ENCODE measurements at places on chromosomes 7 and 10.

GRCh38 chr7:23285657-23286646 is 13.2 kb upstream of the MALSU1 start:
- no peak for DNase-seq

- no peak for DNase-seq
Observed at GRCh38 chr10:21100871-21101514, 203.9 kb upstream of the NEBL start.

- no peak for DNase-seq
Observed at GRCh38 chr10:87752566-87752965, 65.5 kb downstream of the ATAD1 start.

DNA sequence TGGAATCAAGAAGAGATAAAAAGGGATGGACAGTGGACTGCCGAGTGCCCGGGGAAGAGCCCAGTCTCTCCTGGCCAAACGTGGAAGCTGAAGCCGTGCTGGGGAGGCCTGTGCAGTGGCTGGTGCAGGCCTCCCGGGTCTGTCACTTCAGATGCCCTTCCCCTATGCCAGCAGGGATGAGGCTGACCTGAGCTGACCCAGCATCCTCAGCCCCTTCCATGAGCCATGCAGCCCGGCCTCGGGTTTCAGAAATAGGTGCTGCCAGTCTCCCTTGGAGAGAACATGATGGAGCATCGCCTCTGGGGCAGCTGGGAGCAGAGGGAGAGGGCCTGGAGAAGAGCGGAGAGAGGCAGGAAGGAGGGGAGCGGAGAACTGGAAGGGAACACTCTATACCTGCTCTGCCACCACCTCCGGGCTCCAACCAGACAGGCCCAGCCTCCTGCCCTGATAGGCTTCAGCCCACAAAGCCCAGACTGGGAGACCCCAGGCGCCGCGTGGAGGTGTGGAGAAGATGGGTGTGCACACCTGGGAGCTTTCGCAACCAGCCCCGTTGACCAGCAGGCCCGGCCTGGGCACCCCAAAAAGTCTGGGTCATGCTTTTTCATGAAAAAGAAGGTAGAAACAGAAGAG is 68.6 kb upstream of the PPP2R2D start:
- DNase-seq, result no peak

GRCh38 chr7:43111630-43112458 is 603 bp upstream of the HECW1 start:
- DNase-seq, result no peak
